CD4-positive, alpha-beta T cell treated with Interleukin-4 for 4 hours (primary cell): ENCODE measurements at places on chromosomes 7 and 10.

DNA sequence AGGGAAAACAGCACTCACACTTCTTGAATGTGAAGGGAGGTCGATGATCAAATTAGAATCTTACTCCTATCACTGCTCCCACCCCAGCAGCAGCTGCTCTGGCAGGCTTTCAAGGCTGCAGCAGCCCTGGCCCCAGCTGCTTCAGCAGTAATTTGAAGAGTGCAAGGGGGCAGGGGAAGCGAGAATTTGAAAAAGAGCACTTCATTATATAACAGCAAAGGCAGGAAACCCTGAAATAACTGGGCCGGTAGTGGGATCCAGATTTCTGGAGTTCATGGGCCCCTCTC, 44.9 kb downstream of the MYPN start:
- DNase-seq: no peak

GRCh38 chr7:69778138-69778537, 179.9 kb downstream of the AUTS2 start:
- no peak for DNase-seq

- DNase-seq: no peak
These were observed 114.9 kb downstream of the IPMK start for GRCh38 chr10:58152673-58153263.

DNA sequence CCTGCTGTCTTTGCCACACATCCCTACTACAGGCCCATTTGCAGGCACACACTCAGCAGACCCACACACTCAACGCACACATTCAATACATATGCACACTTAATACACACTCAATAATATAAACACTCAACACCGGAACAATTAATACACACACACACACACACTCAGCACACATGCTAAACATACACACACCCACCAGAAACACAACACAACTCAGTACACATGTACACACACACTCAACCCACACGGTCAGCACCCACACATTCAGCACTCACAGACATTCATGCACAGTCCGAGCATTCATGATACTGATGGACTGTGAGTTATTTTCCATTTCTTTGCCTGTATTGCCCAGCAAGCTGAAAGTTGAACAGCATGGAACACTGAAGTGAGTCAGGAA, 35.4 kb upstream of the SMNDC1 start:
- DNase-seq: no peak

DNA sequence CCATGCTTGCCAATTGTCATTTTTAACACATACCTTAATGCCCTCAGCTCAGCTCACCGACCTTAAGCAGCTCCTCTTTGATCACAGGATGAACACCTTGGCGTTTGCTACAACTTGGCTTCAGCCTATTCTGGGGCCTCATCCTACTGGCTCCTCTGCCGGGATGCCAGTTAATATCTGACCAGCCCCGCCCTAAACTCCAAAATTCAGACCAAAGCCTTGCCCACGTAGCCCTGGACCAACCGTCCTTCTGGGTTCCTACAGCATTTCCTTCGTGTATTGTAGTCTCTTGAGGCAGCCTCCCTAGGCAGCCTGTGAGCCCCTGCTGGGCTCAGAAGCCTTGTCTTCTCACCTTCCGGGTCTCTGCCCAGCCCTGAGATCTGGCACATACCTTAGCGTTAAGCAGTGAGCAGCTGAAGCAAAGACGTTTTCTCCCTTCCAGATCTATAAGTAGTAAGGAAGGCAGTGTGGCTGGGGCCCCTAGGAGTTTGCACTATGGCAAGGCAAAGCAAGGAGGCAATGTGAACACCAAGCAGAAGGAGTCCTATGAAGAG, 836 bp downstream of the ENO4 start:
- no peak for DNase-seq

DNA sequence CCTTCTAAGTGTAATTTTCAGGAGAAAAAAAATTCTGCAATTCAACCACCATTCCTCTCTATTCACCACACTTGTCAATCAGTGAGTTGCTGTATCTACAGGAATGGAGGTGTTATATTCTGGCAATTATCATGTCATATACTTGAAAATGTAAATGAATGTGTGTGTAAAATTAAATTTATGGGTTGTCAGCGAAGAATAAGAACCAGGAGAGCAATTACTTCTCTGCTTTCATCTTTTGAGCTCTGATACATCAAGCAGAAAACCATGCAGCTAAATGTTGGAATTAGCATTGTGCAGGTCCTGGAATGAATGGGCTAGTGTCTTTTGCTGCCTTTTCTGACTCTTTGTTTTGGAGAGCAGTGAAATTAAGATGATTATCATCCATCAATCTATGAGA, 207.6 kb downstream of the FOXP2 start:
- no peak for DNase-seq

- no peak for DNase-seq
These were observed 68.1 kb upstream of the ANKRD30A start for GRCh38 chr10:37057261-37057660.

- no peak for DNase-seq
These were observed 75.5 kb downstream of the UBE2H start for GRCh38 chr7:129877146-129877792.

DNA sequence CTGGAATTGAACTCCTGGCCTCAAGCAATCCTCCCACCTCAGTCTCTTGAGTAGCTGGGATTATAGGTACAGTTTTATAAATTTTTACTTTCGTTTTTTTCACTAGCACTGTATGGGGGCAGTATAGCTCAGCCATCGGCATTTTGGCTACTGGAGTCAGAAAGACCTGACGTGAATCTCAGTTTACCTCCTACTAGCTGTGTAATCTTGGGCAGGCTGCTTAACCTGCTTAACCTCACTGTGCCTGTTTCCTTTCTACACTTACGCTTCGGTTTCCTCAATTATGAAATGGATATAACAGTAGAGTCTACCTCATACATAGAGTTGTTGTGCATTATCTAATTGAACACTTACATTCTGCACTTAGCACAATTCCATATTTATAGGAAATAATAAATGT, 16.7 kb downstream of the STN1 start:
- DNase-seq: peak; percentile 33

DNA sequence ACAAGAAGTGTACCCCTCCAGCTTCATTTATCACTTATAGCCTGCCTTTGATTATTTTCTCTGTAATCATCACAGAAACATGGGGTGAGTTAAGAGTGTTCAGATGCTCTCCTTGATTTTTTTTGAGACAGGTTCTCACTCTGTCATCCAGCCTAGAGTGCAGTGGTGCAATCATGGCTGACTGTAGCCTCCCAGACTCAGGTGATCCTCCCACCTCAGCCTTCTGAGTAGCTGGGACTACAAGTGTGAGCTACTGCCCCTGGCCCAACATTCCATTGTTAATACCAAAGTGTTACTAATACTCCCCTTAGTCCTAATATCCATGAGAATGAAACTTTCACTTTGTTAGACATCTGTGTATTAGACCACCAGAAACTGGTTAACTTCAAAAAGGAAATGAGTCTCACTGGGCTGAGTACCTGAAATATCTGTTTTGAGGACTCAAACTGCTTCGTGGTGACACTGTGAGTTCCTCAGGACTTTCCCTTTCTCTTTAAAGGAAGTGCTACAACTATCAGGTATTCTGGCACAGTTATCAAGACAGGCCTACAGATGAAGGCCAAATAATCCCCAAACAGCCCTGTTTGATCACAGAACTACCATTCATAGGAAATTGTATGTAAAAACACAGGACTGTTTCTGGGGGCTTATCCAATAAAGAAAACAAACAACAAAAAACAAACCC, 20.5 kb upstream of the CFAP70 start:
- no peak for DNase-seq

DNA sequence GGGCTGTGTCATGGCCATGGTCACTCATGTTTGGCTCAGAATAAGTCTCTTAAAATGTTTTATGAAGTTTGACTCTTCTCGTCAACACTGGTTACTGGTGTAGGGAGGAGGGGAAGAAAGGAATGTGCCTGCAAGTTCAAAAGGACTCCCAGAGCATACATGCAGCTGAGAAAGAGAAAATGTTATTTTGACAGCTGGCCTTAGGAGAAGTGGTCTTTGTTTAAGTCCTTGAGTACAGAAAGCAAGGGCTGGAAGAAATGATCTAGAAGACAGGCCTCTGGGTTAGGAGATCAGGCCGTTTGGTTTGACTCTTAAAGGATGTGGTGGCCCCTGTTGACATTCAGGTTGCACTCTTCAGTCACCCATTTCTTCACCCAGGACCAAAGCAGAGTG, 245.5 kb downstream of the REEP3 start:
- no peak for DNase-seq

DNA sequence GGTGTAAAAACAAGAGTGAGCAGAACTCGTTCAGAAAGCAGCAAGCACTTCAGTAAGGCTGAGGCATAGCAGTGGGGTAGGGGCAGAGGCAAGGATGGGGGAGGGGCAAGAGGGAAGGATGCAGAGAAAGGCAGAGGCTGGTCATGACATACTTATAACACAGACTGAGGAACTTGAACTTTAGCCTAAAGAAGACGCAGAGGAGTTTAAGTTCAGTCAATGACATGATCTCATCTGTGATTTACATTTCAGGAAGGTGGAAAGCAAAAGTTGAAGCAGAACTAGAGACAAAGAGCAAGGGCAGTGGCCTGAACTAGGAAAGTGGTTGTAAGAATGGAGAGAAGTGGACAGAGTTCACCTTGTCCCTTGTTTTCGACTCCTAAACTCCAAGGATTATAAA, 15.8 kb downstream of the MACC1 start:
- no peak for DNase-seq

GRCh38 chr10:75280236-75280635, 44.5 kb upstream of the COMTD1 start:
- DNase-seq: no peak

GRCh38 chr10:112520914-112521313, 73.9 kb downstream of the VTI1A start:
- DNase-seq: no peak

DNA sequence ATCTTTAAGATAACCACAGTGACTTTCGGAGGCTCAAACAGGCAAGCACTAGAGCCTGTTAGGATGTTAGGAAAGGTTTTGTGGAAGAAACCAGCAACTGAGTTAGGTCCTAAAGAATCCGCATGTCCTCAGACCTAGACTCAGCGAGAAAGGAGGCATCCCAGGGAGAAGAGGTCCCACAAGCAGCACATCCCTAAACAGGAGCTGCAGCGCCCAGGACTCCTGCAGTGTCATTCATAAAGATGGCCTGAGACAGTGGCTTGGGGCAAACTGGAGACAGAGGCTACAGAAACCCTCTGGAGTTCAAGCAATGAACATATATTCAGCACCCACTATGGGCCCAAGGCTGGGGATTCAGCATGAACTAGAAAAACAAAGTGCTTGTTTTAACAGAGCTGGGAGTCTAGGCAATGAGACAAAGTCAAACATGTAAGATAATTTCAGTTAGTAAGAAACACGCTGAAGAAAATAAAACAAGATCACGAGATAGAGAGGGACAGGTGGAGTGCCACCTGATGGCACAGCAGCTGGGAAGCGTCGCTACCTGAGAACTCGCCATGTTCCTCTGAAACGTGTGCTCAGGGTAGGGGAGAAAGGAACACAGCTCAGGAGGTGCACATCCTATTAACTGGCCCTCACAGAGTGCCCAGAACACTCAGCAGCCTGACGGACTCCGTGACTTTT, 48.1 kb downstream of the PARD3 start:
- DNase-seq: no peak

GRCh38 chr10:97768322-97769315, 3.2 kb downstream of the SFRP5 start:
- no peak for DNase-seq

GRCh38 chr7:150428671-150429451, 21.6 kb upstream of the GIMAP8 start:
- no peak for DNase-seq

GRCh38 chr7:99615989-99616358, 772 bp upstream of the ZSCAN25 start:
- no peak for DNase-seq

- DNase-seq: no peak
These were observed 462.7 kb downstream of the SUGCT start for GRCh38 chr7:40597517-40597916.

DNA sequence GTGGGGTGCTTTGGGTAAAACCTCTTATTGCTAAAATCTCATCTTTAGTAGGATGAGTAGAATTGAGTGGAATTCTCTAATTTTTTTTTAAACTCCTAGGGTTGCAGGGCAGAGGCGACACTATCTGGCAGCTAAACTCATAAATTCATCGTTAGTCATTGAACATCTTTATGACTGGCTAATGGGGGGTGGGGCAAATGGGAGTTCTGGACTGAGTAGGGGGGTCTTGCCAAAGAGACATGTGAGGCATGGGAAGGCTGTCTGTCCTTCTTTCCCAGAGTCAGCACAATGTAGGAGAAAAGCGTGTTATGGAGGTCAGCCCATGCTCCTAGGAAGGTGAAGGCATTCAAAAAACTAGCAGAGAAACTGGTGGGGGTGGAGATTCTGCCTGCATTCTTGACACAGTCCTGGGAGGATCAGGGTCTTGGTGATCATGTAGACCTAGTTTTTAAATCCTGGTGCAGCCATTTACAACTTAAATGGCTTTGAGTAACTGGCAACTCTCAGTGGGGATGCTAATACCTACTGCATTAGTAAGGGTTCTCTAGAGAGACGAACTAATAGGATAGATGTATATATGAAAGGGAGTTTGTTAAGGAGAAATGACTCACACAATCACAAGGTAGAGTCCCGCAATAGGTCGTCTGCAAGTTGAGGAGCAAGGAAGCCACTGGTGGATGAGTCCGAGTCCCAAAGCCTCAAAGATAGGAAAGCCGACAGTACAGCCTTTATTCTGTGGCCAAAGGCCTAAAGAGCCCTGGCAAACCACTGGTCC, 47.7 kb downstream of the EMX2 start:
- DNase-seq: no peak

DNA sequence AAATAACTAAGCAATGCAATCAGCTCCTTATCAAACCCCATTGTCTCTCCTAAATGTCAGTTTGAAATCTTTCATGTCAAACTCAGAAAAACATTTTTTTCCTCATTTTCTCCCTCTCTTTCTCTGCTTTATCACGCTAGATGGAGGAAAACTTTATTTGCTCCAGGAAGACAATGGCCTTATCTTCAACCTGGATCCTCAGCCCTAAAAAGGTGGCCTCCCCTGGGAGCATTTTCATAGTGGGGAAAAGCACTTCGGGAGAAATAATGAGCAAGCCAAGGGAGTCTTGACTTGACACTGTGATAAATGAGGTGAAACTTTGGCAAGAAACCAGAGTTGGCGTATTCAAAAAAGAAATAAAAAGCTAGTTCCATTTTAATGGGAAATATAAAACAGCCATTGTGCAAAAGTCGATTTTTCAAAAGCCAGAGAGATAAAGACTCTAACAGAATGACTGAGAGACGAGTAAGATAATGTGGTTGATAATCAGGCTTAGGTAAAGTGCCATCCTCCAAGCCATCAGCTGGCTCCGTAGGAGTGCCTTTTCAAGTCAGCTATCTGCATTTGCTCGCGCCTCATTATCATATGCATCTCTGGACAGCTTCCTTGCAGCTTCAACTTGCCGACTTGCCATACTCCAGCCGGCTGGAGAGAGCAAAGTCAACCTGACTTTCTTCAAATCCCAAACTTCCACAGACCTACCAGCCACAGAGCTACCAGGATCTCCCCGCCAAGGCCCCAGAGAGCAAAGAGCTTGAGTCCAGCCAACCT, 19.9 kb downstream of the HABP2 start:
- no peak for DNase-seq

DNA sequence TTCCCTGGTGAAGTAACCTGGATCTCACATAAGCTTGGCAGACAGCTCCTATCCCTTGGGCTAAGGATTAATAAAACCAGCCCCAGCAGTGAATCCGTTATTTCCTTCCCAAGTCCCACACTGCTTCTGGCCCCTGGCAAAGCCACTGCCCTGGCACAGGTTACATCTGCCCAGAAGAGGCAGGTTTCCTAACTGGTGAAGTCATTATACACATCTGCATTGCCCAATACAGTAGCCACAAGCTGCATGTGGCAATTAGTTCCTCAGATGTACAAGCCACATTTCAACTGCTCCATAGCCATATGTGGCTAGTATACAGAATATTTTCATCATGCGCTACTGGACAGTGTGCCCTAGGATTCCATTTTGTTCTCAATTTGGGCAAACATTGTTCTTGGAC, 273.0 kb downstream of the GRM8 start:
- no peak for DNase-seq
